ELF-1 (cell line): ENCODE measurements at places on chromosomes 1 and 21.

GRCh38 chr1:202286622-202287097 is 55.1 kb downstream of the UBE2T start:
- DNase-seq, result no peak

DNA sequence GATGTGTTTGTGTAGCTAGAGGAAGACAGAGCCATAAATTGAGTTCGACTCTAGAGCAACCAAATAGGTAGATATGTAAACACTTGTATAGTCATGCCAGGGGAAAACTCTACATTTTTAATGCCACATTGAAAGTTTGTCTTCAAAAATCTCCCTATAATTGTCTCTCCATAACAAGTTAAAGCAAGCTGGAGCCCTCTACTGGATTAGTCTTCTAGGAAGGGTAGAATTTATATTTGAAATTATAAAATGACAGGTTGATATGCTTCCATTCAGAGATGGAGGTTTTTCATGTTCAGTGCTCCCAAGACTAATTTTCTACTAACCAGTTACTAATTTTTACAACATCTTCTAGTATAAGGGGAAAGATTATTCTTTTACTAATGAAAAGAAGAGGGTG is 13.1 kb upstream of the COL24A1 start:
- DNase-seq, result no peak

GRCh38 chr1:164830628-164831027 is 271.6 kb downstream of the PBX1 start:
- no peak for DNase-seq

GRCh38 chr21:25234857-25235801 is 372.2 kb downstream of the MRPL39 start:
- no peak for DNase-seq

DNA sequence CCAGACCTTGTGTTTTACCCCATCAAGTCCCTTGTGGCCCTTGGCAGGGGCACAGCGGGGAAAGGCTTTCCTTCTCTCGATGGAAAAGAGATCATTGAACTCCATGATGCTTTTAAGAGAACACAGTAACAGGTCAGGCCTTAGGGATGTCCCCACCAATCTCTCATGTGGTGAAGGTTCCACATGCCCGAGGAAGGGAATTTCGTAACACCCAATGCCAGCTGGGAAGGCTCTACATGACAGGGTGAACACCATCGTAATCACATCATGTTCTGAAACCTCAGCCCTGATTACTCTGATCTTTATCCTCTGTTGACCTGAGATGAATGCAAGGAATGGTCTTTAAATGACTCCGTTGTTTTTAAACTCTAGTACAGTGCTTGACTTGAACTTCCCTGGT is 105.5 kb upstream of the SPAG17 start:
- no peak for DNase-seq

- DNase-seq, result no peak
These were observed 10.9 kb upstream of the IL20 start for GRCh38 chr1:206854401-206855129.

DNA sequence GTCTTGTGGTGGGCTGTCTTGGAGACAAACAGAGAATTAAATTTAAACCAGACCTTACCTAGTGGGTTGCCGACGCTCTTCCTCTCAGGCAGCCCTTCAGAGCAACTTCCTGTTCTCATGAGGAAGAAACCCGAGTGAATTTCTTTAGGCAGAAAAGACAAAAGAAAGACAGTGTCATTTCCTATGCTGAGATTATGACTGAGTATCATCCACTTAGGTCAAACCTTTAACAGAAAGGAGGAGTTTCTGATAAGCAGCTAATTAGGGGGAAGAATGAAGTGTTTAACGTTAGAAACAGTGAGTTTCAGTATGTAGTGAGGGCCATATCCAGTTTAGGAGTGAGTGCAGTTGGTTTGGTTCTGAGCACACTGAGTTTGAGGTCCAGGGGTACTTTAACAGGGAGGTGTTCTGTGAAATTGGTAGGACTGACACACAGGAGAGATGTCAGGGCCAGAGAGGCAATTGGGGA is 38.7 kb downstream of the FASLG start:
- no peak for DNase-seq

GRCh38 chr1:19455353-19455752 is 30.0 kb downstream of the CAPZB start:
- no peak for DNase-seq

DNA sequence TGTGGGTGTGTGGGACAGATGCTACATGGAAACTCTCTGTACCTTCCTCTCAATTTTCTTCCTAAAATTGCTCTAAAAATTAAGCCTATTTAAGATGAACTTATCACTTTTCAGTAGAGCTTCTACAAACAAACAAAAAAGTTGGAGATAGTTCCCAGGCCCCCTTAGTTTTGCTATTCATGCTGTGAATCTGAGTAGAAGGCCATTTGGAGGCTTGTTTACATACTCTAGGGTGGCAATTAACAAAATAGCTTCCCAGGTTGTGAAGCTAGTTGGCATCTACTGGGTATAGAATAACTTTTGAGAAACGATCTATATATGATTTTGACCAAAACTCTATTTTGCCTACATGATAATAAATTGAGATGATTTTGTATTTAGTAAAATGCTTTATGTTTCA is 541.4 kb upstream of the B3GALT2 start:
- DNase-seq, result no peak

- peak; percentile 22 for DNase-seq
These were observed 167.7 kb downstream of the ACTL8 start for GRCh38 chr1:17922833-17923232.

DNA sequence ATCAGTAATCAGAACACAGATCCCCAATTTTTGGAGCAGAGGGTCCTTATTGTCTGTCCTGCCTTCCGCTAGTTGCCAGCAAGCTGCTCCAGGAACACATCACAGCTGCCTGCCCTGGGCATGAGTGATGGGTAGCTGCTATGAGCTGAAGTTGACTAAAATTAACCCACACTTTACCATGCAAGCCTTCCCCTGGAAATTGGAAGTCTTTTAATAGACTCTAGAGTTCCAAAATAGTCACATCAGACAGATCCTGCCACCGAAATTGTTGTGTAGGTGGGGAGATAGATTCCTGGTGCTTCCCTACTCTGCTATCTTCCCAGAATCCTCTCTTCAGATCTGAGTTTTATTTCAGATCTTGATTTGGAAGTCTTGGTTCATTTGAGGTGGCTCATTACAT is 63.1 kb upstream of the GCLM start:
- no peak for DNase-seq

DNA sequence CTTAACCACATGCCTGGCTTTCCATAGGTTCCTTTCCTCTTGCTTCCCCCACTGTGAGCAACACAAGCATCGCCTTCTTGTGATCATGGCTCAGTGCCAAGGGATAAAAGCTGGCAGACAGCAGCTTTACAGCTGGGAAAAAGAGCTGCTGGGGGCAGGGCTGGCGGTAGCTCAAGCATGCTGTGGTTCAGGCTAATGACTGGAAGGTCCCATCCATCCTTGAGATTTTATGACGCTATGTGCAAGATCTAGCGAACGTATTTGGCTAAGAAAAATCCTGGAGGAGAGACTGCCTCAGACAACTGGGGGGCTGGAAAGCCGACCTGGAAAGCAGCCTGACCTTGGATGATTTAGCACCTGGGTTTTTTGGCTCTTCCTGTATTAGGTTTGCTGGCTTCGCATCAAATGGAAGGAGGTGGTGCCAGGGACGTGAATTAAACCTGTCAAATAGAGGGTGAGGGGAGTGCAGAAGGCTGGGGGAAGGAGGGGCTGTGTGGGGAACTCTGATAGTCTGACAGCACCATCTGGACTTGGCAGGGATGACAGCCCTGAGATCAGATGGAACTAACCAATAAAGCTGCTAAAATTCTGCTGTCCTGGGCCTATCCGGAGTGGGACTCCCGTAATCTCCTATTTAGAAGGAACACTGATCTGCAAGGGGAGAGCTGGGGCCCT is 34.8 kb downstream of the ZMYND12 start:
- no peak for DNase-seq

DNA sequence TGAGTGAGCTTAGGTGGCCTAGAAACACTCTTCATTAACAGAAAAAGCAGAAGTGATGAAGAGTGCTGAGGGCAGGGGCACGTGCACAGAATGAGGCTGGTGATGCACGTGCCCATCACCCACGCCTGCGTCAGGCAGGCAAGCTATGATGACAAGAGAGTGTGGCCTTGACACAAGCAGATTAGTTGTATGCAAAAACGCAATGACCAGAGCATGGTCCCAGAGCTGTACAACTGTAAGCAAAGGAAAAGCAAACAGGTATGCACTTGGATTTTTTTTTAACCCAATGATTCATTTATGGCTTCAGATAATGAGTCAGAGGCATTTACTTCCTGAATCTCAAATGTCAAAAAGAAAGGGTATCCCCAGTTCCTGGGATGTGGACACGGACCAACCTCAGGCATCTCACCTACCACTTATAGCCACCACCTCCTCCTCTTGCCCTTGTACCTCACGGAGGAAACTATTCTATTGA is 9.1 kb upstream of the TMEM61 start:
- no peak for DNase-seq

- DNase-seq, result no peak
These were observed 344.5 kb upstream of the GREM2 start for GRCh38 chr1:240956424-240956823.

DNA sequence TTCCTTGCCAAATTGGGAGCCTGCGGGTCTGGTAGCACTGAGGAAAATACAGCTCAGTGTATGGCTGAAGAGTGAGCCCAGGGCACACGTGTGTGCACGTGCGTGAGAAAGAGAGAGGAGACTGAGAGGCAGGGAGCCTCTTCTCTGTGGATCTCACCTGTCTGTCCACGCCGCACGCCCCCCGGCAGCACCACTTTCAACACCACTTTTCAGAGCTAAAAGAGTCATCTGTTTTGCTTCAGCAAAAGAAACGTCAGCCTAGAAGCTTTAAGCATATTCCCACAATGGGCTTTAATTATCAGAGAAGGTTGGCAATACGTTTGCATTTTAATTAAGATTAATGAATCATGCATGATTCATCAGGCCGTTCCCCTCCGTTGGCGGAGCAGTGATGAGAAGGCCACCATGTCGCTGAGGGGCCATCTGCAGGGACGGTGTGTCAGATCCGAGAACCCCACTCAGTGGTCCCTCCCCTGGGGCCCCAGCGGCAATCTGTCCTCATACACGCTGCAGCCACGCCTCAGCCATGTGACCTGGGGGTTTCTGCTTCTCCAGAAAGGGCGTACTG is 56.8 kb downstream of the SIK1 start:
- no peak for DNase-seq

GRCh38 chr1:89842567-89843272 is 21.9 kb downstream of the LRRC8D start:
- DNase-seq, result no peak

- peak; percentile 85 for DNase-seq
These were observed 8.7 kb upstream of the MDM4 start for GRCh38 chr1:204507317-204508105.

GRCh38 chr1:228497206-228497605 is 10.0 kb downstream of the RNF187 start:
- no peak for DNase-seq

- no peak for DNase-seq
These were observed 41.4 kb downstream of the HMGB4 start for GRCh38 chr1:33905241-33905640.

DNA sequence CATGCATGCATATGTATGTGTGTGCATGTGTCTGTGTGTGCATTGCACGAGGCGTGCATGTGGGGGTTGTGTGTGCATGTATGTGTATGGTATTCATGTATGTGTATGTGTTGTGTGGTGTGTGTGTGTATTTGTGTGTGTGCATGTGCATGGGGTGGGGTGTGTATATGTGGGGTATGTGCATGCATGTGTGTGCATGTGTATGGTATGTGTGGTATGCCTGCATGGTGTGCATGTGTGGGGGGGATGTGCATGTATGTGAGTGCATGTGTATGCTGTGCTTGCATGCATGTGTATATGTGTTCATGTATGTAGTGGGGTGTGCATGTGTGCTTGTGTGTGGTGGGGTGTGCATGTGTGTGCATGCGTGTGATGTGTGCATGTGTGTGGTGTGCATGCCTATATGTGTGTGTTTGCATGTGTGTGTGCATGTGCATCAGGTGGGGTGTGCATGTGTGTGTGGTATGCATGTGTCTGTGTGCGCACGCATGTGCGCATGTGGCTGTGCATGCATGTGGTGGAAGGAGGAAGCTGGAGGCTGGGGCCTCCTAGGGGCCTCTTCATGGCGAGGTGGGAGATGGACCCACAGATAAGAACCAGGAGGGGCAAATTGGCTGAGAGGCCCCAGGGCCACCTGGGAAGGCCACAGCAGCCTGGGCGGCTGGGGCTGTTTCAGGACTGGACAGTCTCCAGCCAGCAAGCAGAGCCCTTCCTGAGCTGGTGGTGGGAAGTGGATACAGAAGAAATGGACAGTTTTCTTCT is 35.9 kb upstream of the ARF1 start:
- peak; percentile 2 for DNase-seq

GRCh38 chr1:109392788-109393616 is 4.7 kb downstream of the SORT1 start:
- peak; percentile 71 for DNase-seq

GRCh38 chr1:77954521-77954920 is 24.4 kb downstream of the FUBP1 start:
- no peak for DNase-seq

DNA sequence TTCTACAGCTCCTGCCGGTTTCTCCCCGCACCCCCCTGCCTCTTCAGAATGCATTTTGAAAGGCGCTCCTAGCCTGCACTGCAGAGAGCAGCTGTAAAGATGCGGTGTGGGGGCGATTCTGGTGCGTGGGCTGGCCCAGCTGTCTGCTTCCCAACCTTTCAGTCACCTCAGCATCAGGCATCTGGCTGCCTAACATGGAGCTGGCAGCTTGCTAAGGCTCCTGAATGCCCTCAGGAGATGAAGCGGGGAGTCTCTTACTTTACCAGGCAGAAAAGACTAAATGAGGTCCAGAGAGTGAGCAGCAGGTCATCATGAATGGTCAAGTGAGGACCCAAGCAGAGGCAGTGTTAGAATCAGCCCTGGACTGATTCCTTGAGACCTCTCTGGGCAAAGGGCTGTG is 8.7 kb downstream of the IER5 start:
- peak; percentile 55 for DNase-seq

- no peak for DNase-seq
These were observed 11.7 kb downstream of the TPRG1L start for GRCh38 chr1:3636531-3636930.

DNA sequence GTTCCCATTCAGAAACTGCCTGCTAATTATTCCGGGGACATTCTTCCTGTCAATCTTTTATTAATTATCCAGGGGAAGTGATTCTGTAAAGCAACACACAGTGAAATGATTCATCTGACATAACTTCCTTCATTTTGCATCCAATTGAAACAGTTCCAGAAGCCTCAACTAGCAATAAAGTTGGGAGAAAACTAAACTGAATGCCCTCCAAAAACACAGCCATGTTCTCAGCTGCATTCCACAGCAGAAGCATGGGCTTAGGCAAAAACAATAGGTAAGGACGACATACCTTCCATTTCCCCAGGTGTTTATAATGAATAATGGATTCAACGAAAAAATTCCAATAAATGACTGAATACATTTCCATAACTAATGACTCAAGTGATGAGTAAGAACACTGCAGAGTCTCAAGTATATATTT is 36.9 kb upstream of the TARBP1 start:
- no peak for DNase-seq

DNA sequence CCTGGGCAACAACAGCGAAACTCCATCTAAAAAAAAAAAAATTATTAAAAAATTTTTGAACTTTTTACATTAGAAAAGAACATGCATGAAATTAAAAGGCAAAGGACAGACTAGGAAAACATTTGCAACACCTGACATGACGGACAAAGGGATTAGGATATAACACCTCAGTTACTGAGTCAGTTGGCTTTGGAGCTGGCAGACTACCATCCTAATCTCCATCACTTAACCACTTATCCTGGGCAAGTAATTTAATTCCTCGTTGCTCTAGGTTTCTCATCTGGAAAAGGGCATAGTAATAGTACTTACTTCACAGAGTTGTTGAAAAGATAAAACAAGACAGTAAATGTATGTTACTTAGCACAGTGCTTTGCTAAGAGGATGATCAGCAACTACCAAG is 11.9 kb downstream of the HECTD3 start:
- DNase-seq, result no peak
